ENCODE measurements at places on chromosomes 11 and 22.

- peak; percentile 45 for DNase-seq
Measured at GRCh38 chr11:86167499-86168164, 76.9 kb upstream of the EED start.

DNA sequence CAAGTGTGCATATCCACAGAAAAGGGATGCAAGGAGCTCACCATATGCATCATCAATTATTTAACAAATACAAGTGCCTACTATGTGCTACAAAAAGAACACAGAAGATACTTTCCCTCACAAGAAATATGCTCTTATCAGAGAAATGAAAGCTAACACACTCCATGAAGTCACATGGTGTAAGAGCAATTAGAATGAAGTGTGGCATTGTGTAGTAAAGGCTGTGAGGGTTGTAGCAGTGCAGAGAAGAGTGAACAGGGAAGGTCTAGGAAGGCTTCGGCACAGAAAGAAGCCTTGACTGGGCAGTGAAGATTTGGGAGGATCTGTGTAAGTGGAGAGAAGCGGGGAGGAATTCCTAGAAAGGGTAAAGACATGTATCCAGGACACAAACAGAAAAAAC, 22.5 kb downstream of the PPP2R1B start:
- no peak for DNase-seq

GRCh38 chr22:32717337-32718240, 83.9 kb upstream of the TIMP3 start:
- DNase-seq, result peak; percentile 60

- no peak for DNase-seq
Measured at GRCh38 chr22:48806227-48806781, 1021.4 kb downstream of the BRD1 start.

DNA sequence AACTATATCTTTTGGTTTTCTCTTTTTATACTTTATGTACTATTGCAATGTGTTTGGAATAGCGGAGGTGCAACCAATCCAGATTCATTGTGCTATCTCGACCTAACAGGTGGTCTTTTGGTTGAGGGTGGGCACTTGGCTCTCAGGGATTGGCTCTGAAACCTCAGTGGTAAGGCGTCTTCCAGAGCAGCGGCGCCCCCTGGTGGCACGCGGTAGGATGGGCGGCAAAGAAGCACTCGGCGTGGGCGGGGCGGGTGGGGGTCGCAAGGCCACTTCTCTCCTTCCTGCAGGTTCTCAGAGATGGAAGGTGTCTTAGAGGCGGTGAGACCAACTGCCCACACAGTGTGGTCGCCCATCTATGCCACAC, 19.2 kb upstream of the PLET1 start:
- DNase-seq, result peak; percentile 46

Data from fibroblast of mammary gland (primary cell).